Activated T-cell treated with anti-CD3 and anti-CD28 coated beads, Interleukin-2, amount 50 U/mL, for 72 hours (primary cell): ENCODE measurements at places on chromosomes 1 and 21.

DNA sequence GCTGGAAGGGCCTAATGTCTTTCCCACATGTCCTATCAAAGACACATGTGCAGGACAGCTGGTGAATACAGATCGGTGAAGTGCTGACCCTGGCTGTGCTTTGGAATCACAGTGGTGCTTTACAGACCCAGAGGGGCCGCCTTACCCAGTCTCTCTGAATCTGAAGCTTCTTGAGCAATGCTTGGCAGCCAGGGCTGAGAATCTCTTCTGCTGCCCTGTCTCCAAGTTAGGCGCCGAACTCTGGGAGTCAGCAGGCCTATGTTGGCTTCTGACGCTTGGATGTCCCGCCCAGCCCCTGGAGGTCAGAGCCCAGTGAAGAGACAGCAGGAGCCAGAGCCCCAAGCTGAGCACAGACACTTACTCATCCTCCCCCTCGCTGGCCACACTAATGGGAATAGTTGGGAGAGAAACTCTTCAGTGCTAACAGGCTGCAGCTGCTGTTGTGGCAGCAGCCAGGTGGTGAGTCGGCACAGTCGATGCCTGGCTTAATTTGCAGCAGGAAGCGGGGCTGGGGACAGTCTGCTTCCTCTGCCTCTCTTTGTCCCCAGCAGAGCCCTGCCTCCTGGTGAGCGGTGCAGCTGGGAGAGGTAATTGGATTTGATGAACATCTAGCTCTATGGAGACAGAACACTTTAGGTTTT is 68.1 kb downstream of the URB2 start:
- DNase-seq = no peak

DNA sequence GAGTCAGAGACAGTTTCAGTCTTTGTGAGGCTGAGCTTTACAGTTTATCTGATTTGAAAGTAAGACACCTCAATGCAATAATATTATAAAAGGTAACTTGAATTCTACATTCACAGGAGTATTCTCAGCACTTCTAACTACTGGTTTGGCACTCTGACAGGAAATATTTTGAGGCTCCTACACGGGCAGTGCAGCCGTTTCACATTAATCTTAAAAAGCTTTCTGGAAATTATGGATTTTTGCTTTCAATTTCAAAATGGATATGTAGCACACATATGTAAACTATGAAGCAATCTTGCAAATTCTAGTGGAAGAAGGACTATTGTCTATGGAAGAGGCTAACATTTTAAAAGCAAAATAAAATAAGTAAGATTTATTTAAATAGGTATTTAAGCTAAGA is 262.9 kb upstream of the SNX7 start:
- DNase-seq = no peak

GRCh38 chr21:39885119-39885848 is 18.0 kb downstream of the PCP4 start:
- no peak for DNase-seq

- no peak for DNase-seq
Measured at GRCh38 chr1:77627978-77628570, 54.4 kb downstream of the ZZZ3 start.

GRCh38 chr1:92822879-92823278 is 9.0 kb upstream of the RPL5 start:
- no peak for DNase-seq

GRCh38 chr1:198019126-198019525 is 102.0 kb downstream of the LHX9 start:
- no peak for DNase-seq

DNA sequence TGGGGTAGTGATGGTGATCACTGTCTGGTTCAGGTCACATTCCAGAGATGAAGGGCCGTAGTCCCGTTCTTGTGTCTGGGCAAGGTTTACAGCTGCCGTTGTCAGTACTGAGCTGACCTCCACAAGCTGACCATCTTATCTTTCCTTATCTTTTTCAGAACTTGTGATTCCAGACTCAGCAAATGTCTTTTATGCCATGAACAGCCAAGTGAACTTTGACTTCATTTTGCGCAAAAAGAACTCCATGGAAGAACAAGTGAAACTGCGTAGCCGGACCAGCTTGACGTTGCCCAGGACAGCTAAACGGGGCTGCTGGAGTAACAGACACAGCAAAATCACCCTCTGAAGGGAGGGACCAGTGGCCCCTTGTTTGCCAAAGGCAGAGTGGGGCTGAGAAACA is 111.6 kb downstream of the COLGALT2 start:
- DNase-seq = no peak

GRCh38 chr21:37232274-37233018 is 34.7 kb downstream of the VPS26C start:
- DNase-seq = no peak

- no peak for DNase-seq
Measured at GRCh38 chr1:230814949-230815692, 53.2 kb downstream of the C1orf198 start.

GRCh38 chr21:43299441-43300277 is 127.3 kb downstream of the SIK1 start:
- DNase-seq = no peak

- DNase-seq = peak; percentile 73
Measured at GRCh38 chr1:6414443-6414844, 5.3 kb downstream of the HES2 start.

DNA sequence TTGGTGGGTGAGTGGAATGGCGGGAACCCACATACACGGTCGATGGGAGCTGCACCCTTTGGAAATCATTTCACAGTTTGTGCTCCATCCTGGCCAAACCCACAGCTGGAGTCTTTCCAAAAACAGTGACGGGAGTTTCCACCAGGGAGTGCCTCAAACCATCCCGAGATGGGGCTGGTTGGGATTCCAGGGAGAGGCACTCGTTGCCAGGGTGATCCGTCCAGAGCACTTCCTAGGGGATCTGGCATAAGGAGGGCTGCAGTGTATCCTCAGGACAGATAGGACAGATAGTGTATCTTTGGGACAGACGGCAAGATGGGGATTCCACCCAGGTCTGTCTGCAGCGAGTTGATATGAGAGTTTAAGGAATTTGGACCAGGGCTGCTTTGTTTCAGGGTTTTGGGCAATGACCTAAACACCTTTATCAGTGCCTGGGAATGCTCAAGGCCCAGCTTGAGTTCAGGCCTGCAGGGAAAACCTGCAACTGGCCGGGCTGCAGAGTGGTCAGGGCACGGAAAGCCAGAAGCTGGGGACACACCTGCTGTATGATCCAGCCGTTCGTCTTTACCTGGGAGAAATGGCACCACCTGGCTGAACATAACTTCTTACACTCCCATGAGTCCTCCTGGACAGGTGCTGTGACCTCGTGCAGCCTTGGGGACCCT is 3.4 kb upstream of the POFUT2 start:
- DNase-seq = no peak

DNA sequence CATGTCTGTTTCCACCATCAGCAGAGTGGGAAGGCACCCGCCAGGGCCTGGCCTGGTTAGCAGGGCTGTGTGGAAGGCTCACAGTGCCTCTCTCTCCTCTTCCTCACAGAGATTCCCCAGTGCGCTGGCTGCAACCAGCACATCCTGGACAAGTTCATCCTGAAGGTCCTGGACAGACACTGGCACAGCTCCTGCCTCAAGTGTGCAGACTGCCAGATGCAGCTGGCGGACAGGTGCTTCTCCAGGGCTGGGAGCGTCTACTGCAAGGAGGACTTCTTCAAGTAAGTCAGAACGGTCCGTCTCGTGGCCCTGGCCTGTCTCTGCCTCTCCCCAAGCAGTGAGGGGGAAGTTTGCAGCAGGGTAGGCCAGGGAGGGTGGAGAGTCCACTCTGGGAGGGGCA is 18.1 kb downstream of the LHX4 start:
- DNase-seq = no peak

- DNase-seq = peak; percentile 36
Measured at GRCh38 chr1:38046884-38047602, 450 bp upstream of the POU3F1 start.

DNA sequence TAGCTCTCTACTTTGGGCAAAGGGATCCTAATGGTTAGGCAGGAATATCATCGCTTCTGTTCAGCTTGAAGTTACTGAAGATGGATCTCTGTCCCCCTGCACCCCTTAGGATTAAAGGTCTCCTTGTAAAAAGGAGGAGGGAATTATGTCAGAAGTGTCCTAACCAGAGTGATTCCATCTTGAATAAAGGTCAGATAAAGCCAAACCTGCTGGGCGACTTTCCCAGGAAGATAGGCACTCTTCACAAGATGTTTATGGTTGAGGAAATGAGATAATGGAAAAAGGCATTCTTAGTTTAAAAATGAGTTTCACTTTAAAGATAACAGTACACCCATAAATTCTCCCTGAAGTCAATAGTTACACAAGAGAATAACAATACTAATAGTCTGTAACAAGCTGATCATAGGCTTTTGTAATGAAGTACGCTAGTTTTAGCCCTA is 1.7 kb upstream of the NENF start:
- no peak for DNase-seq

- DNase-seq = no peak
Measured at GRCh38 chr1:86110451-86111129, 46.0 kb downstream of the COL24A1 start.

- no peak for DNase-seq
Measured at GRCh38 chr1:216910081-216910840, 187.0 kb upstream of the ESRRG start.

- DNase-seq = no peak
Measured at GRCh38 chr1:112798292-112798691, 83.2 kb upstream of the PPM1J start.

GRCh38 chr1:27872802-27873551 is 633 bp downstream of the THEMIS2 start:
- peak; percentile 45 for DNase-seq

DNA sequence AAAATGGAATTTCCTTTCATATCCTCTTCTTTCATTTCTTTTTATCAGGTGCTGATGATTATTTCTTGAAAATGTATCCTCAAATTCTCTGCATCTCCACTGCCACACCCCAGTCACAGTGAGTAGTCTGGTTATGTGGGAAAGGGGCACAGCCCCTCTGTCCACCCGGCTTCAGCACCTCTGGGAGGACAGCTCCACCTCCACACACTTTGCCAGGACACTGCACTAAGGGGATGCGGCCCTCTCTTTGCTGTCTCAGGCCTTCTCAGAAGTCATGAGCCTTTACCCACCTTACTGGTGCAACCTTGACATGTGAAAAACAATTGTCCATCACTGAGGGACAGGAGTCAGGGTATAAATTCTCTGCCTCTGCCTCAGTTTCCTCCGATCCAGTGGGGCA is 433.1 kb downstream of the PCP4 start:
- no peak for DNase-seq

GRCh38 chr1:238191170-238191569 is 300.4 kb upstream of the ZP4 start:
- no peak for DNase-seq

DNA sequence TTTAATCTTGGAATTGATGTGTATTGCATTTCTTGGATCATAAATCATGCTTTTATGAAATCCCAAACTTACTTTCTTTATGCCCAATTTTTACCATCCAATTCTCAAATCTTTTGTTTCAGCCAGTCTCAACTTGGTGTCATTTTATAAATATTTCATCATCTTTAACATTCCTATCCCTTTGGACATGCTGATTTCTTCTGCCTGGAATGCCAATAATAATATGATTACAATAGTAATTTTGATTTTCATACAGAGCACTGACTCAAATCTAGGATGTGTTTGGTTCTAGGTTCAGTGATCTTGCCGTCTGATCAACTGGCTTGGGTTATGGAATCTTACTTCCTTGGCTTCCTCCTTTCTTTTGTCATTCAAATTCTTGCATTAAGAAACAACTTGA is 12.8 kb downstream of the RRP15 start:
- no peak for DNase-seq

GRCh38 chr21:42188663-42189062 is 30.3 kb upstream of the ABCG1 start:
- no peak for DNase-seq

DNA sequence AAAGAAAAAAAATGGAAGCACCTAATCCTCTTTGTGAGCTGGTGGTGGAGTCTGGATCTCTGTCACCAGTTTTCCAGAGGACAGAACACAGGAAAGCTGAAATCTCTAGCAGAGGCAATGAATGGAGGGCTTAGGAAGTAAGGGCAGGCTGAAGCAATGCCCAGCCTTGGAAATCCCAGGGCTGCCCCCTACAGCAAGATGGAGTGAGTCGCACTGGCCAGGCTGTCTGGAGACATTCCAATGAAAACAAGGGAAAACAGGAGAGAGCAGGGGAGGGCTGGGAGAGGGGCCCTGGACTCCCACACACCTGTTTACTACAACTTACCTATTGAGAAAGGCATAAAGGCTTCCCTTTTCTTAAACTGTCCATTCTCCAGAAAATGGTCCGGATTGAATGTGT is 25.9 kb downstream of the CYP2J2 start:
- DNase-seq = no peak

DNA sequence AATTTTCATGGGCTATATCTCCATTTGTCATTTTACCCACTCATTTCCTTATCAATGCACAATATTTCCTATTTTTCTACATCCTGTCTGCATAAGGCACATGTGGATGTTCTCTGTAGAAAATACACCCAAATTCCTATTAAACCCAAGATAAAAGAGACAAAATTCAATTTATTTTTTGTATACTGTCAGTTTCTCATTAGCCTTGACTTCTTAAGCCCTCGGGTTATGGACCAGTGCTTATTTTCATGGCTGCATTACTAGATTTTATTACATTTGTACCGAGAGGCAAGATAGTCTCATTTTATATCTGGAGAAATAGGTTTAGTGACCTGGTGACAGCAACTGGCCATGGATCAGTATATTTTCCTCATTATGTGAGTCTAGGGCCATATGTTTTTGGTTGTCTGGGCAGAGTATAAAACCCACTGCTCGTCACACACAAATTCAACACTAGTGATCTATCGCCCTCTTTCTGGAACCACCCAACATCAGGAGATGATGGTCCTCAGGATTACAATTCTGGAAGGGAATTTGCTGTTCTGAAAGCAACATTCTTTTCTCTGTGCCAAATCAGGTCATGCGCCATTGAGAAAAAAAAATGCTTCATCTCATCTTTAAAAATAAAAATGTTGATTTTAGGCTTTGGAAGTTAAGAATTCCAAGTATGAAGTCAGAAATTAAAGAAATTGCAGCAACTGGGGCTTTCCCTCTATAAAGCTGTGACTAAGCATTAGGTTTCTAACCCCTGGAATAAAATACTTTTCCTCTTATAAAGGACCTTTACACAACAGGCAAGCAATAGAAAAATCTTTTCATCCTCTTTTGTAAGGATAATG is 81.4 kb downstream of the ASTN1 start:
- no peak for DNase-seq

- no peak for DNase-seq
Measured at GRCh38 chr1:226603022-226603857, 54.7 kb downstream of the STUM start.

GRCh38 chr1:12434686-12435085 is 183.3 kb downstream of the DHRS3 start:
- no peak for DNase-seq

GRCh38 chr1:170461762-170462384 is 70.1 kb upstream of the GORAB start:
- DNase-seq = no peak

DNA sequence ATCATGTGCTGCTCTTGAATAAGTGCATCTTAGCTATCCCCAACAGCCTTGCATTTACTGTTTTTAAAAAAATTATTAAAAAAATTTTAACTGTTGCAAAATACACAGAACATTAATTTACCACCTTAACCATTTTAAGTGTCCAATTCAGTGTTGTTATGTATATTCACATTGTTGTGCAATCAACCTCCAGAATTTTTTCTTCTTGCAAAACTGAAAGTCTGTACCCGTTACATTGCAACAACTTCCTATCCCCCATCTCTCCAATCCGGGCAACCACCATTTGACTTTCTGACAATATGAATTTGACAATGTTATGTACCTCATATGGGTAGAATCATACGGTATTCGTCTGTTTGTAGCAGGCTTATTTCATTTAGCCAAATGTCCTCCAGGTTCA is 83.1 kb downstream of the FMN2 start:
- DNase-seq = no peak
